ENCODE measurements at places on chromosomes 2 and 18. TPM values are rescaled to one million over a fixed set of nuclear protein-coding genes. Genes with fewer than 3 reads are reported as not detected.

The KATNAL2 gene
- 0.18 TPM for total RNA-seq

The CD8B gene
- not detected for total RNA-seq

The GCG gene
- total RNA-seq = not detected

The POTEJ gene
- not detected for total RNA-seq

GRCh38 chr18:34031810-34032209 lies 192.9 kb downstream of the NOL4 start:
- H3K27me3 ChIP-seq = 0 out of 2 replicates have a peak, but pooled peaks cover under 1% of the 10 kb centered on the region
- H3K27ac ChIP-seq = no peak overlapping the region
- H3K4me1 ChIP-seq = no peaks in the 10 kb centered on the region
- DNase-seq = no peak

DNA sequence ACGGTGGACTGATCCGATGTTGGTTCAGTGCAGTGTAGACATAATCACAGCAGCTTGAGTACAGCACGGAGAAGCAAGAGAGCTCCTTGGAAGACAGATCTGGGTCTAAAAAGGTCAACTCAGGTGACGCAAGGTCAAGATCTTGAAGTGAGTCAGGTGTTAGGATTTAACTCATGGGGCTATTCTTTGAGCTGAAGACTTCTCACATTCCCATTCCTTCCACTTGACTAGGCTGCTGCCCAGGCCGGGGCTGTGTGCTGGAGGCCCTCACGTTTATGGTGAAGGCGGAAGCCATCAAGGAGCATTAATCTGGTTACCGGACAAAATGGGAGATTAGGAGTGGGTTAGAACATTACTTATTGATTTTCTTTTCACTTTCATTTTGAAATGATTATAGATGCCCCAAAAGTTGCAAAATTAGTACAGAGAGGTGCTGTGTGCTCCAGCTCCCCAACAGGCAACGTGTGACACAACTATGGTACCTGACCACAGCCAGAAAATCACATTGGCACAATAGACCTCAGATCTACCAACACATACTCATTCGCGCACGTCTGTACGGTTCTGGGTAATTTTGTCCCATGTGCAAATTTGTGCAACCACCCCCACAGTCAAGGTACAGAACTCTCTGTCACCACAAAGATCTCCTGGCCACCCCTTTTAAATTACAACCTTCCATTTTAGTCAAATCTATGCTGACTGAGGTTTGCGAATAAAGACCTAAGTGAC lies 77.6 kb upstream of the SEC11C start:
- H3K27ac ChIP-seq = no peak overlapping the region
- no peak overlapping the region for H3K4me3 ChIP-seq
- H3K4me1 ChIP-seq = peaks cover 18% of the 10 kb centered on the region
- H3K36me3 ChIP-seq = no peaks in the 10 kb centered on the region

GRCh38 chr2:201952187-201952586 lies 81.5 kb upstream of the FZD7 start:
- no peak overlapping the region for H3K4me3 ChIP-seq
- H3K27ac ChIP-seq = no peak overlapping the region
- H3K27me3 ChIP-seq = no peaks in the 10 kb centered on the region
- no peaks in the 10 kb centered on the region for H3K36me3 ChIP-seq
- H3K4me1 ChIP-seq = no peaks in the 10 kb centered on the region
- DNase-seq = no peak

DNA sequence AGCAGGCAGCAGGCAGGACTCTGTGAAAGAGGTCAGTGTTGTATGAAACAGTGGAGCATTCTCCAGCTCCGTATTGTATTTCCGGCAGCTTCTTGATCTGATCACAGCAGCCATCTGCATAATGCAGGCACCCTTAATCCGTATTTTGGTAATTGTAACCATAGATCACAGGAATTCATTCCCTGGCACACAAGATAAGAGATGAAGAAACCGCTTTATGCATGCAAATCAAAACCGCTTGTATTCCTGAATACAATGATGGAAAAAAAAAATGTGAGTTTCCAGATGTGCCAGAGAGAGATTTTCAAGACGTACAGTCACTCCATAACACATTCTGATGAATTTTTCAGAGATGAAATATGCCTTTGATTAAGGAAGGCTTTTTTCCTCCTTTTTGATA lies 221.3 kb downstream of the ACKR3 start:
- no peak overlapping the region for H3K27ac ChIP-seq
- peaks cover 10% of the 10 kb centered on the region for H3K4me1 ChIP-seq
- no peak overlapping the region for H3K4me3 ChIP-seq
- H3K27me3 ChIP-seq = no peaks in the 10 kb centered on the region
- no peak for DNase-seq

DNA sequence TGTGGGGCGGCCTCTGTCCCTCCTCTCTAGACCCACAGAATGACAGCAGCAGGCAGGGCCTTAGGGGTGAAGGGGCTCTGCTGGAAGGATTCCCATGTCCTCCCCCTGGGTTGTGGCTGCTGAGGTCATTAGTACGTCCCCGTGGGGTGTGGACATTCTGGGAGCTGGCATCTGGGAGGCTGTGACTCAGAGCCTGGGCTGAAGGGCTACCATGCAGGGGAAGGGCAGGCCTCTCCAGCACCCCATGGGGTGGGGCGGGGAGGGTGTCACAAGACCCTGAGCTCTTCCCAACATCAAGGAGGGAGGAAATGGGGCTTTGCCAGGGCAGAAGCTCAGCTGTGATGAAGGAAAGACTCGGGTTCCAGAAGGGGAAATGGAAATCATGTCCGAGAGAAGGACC lies 105.8 kb upstream of the SMAD2 start:
- H3K27ac ChIP-seq = no peak overlapping the region
- DNase-seq = no peak
- H3K27me3 ChIP-seq = no peaks in the 10 kb centered on the region
- no peaks in the 10 kb centered on the region for H3K4me1 ChIP-seq
- no peak overlapping the region for H3K4me3 ChIP-seq

DNA sequence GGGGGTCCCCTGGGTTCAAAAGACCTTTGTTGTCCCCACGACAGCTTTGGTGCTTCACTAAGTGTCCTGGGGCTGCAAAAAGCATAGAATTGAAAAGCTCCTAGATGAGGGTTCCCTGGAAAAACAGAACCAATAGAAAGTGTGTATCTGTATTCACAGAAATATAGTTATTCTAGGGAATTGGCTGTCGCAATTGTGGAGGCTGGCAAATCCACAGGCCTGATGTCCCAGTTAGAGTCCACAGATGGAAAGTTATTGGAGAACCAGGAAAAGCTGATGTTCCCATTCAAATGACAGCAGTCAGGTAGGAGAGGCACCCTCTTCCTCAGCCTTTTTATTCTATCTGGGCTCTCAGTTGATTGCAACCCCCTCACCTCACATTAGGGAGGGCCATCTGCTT lies 65.5 kb downstream of the LONRF2 start:
- DNase-seq = no peak
- H3K27ac ChIP-seq = no peak overlapping the region
- no peaks in the 10 kb centered on the region for H3K4me1 ChIP-seq
- H3K4me3 ChIP-seq = no peak overlapping the region

GRCh38 chr2:6963727-6964126 lies 46.5 kb downstream of the RNF144A start:
- no peak overlapping the region for H3K27ac ChIP-seq
- H3K4me3 ChIP-seq = no peak overlapping the region
- DNase-seq = no peak
- H3K27me3 ChIP-seq = no peaks in the 10 kb centered on the region

DNA sequence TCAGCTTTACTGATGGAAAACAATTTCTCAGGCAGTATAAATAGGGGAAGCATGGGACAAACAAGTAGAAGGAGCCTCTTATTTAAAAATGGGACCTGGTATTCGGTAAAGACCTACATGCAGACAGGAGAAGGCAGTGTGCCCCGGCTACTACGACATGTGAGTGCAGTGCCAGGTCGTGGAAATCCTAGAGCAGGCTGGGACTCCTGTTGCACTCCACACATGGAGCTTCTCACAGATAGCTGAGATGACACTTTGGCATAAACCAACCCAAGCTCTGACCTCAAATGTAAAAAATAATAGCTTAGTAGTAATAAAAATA lies 885 bp upstream of the DSEL start:
- no peaks in the 10 kb centered on the region for H3K27me3 ChIP-seq
- peak overlapping the region; percentile 7 for H3K27ac ChIP-seq
- H3K4me1 ChIP-seq = peaks cover 7% of the 10 kb centered on the region
- peak overlapping the region; percentile 84 for H3K4me3 ChIP-seq
- no peak for DNase-seq

Measured in SJSA1 (cell line).